Temporal lobe (tissue), 4 donors: ENCODE measurements at places on chromosomes 12 and 14. TPM values are rescaled to one million over a fixed set of nuclear protein-coding genes. Genes with fewer than 3 reads are reported as not detected.

The MPHOSPH9 gene
- total RNA-seq = 65.4 TPM

The RPGRIP1 gene
- total RNA-seq = not detected

The DCAF5 gene
- 32.7 TPM for total RNA-seq

The TTC6 gene
- 0.25 TPM for total RNA-seq

The TSPAN11 gene
- total RNA-seq = 5.7 TPM

The MIP gene
- not detected for total RNA-seq

The WIF1 gene
- total RNA-seq = 0.98 TPM

The OR6C74 gene
- not detected for total RNA-seq

The TEX52 gene
- not detected for total RNA-seq

The CLEC12A gene
- total RNA-seq = 0.25 TPM

The FIGNL2 gene
- 0.25 TPM for total RNA-seq

The CDH24 gene
- 12.0 TPM for total RNA-seq

The SERPINA6 gene
- total RNA-seq = not detected

The GNG2 gene
- total RNA-seq = 286 TPM

The VASH1 gene
- 79.9 TPM for total RNA-seq

The ARHGEF25 gene
- total RNA-seq = 23.1 TPM

The PZP gene
- under 0.01 TPM for total RNA-seq

The CCDC196 gene
- not detected for total RNA-seq

The SLC38A6 gene
- total RNA-seq = 32.5 TPM

The CELA1 gene
- total RNA-seq = not detected

The USP44 gene
- 3.4 TPM for total RNA-seq

The LAG3 gene
- not detected for total RNA-seq

The NXPH4 gene
- total RNA-seq = 1.7 TPM
